ENCODE measurements at places on chromosomes 1 and 21.

GRCh38 chr1:159015440-159015909 lies 5.8 kb downstream of the IFI16 start:
- peak; percentile 23 for DNase-seq

- no peak for DNase-seq
Observed at GRCh38 chr1:212111536-212111935, 76.0 kb downstream of the DTL start.

GRCh38 chr1:44714532-44714931 lies 16.4 kb downstream of the RNU5D-1 start:
- DNase-seq = no peak

GRCh38 chr1:161486806-161487741 lies 18.2 kb upstream of the FCGR2A start:
- peak; percentile 12 for DNase-seq

DNA sequence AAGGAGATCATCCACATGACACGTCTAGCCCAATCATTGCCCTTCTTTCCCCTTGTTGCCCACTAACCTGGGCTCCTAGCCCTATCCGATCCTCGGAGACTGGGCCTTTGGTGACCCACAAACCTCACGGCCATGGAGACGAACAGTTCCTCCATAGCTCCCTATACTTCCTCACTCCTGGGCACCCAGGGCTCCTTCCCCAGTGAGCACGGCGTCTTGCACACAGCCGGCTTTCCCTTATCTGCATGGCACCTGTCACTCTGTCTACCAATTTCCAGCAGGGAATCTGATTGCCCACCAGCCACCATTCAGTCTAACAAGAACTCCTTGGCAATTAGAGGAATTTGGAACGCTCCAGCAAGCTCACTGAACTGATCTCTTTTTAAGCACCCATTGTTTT lies 3.1 kb downstream of the GNG4 start:
- no peak for DNase-seq

DNA sequence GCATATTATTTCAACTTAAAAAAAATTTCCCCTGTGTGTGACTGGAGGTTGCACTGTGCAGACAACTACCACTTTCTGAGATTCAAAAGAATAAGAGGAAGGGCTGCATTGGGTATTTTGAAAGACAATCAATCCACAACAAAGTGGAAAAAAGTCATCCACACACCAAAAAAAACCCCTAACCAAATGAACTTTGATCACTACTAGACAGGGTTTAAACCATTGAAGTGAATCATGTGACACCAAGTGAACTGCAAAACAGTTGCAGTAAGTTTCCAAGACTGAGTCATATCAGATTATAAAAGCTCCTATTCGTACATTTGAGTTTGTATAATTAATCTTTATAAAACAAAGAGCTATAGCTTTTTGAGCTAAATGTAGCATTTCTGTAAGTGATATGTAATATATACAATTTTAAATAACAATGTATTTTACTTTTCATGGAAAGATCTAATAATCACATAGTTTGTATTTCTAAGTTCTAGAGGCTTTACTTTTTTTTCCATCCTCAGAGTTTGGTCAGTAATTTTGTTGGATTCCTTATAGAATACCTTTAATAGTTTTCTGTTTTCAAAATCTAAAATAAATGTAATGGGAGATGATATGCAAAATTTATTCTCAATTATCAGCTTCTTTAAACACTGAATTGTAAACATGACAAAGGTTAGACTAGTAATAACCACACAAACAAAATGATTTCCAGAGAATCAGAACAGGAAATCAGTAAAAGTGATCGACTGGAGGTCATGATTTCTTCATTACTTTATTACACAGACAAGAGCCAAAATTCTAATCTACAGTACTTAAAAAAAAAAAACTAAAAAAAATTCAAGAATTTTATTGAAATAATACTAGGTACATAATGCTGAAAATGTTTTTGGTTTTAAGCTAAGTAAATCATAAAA lies 50.5 kb upstream of the GFI1 start:
- no peak for DNase-seq

DNA sequence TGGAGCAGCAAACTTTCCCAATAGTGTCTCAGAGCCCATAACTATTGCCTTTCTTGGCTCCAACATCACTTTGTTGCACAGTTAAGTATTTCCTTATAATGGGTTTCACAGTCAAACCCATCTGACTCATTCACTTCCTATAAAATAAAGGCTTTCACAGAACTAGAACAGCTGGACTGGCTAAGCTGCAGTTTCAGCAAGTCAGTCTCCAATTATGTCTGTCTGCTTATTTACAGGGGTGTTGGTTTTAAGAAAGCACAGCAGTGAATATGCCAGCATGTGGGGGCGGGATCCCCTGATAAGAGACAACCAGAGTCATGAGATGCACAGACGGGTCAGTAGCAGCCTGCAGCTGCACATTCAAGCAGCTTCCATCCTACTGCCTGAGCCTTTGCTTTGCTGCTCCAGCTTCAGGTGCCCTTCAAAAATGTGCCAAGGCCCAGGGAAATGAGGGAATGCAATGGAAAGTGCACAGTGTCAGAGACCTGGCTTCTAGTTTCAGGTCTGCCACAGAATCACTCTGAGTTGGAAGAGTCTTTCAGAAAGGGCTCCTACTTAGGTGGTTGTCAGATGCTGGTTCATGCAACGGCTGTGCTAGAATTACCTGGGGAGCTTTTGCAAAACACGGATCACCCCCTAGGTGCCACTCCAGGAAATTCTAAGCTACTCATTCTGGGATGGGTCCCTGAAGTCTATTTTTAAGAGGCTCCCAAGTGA lies 24.8 kb downstream of the RNF19B start:
- no peak for DNase-seq
